ENCODE measurements at places on chromosomes 13 and 19.

GRCh38 chr19:36009633-36010379 lies 1.2 kb upstream of the SYNE4 start:
- no peak for DNase-seq

GRCh38 chr19:37997911-37998344 lies 90.9 kb downstream of the SIPA1L3 start:
- DNase-seq: no peak

GRCh38 chr13:48976576-48977285 lies 1.0 kb downstream of the FNDC3A start:
- no peak for DNase-seq

DNA sequence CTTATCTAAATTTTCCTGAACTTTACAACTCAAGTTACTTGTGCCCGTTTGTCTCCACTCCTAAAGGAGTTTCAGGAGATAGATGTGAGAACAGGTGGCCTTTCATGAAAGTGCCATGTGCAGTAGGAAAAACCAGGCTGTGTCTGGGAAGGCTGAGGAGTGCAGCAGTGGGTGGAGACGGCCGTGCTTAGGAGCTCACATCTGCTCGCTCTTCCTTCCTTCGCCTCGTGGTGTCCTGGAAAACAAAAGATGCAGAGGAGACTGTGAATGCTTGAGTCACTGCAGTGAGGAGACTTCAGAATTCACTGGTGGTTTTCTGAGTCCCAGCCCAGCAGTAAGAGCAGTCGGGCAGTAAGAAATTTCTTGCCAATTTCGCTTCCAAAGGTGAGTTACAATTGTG lies 138.4 kb upstream of the RNF113B start:
- no peak for DNase-seq

DNA sequence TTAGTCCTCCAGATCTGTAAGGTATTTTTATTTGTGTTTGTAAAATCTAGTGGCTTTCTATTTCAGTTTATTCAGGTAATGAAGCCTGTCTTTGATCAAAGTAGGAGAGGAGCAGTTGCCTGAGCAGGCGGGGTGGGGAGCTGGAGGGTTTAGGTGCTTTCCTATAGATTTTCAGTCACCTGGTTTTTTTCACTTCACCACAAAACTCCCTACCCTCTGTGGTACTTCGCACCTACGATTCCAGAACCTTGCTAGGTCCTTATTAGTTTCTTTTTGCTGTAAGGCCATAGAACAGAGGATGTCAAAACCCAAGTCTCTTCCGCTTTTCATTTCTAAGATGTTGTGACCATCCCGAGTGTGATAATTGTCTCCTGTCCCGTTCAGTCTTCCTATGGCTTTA lies 26.6 kb downstream of the SLAIN1 start:
- no peak for DNase-seq

- DNase-seq: no peak
Observed at GRCh38 chr19:4531562-4532165, 3.4 kb downstream of the PLIN5 start.

- DNase-seq: no peak
Observed at GRCh38 chr19:40599902-40600569, 1.1 kb upstream of the LTBP4 start.

GRCh38 chr13:44393391-44393790 lies 19.8 kb downstream of the SERP2 start:
- DNase-seq: no peak

- no peak for DNase-seq
Observed at GRCh38 chr19:30175987-30176386, 196.2 kb upstream of the ZNF536 start.

- no peak for DNase-seq
Observed at GRCh38 chr19:16326401-16327168, 2.0 kb downstream of the KLF2 start.

DNA sequence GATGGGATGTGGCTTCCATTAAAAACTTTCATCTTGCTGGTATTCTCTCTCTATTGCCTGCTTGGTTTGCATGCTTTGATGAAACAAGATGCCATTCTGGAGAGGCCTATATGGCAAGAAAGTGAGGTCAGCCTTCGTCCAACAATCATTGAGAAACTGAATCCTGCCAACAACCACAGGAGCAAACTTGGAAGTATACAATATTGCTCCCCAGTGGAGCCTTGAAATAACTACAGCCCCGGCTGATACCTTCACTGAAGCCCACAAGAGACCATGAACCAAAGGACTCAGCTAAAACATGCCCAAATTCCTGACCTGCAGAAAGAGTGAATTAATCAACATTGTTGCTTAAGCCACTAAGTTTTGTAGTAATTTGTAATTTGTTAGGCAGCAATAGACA lies 82.5 kb upstream of the FGF14 start:
- no peak for DNase-seq
